ENCODE measurements at places on chromosomes 1 and 21.

DNA sequence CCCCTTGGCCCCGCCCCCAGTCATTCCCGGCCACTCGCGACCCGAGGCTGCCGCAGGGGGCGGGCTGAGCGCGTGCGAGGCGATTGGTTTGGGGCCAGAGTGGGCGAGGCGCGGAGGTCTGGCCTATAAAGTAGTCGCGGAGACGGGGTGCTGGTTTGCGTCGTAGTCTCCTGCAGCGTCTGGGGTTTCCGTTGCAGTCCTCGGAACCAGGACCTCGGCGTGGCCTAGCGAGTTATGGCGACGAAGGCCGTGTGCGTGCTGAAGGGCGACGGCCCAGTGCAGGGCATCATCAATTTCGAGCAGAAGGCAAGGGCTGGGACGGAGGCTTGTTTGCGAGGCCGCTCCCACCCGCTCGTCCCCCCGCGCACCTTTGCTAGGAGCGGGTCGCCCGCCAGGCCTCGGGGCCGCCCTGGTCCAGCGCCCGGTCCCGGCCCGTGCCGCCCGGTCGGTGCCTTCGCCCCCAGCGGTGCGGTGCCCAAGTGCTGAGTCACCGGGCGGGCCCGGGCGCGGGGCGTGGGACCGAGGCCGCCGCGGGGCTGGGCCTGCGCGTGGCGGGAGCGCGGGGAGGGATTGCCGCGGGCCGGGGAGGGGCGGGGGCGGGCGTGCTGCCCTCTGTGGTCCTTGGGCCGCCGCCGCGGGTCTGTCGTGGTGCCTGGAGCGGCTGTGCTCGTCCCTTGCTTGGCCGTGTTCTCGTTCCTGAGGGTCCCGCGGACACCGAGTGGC lies at the start of gene SOD1:
Gene SOD1, plus strand, starts transcription at position 158 of the 723 bp plus-strand sequence. Its CDS starts 77 bp downstream, at position 235.
- DNase-seq: peak; percentile 90

DNA sequence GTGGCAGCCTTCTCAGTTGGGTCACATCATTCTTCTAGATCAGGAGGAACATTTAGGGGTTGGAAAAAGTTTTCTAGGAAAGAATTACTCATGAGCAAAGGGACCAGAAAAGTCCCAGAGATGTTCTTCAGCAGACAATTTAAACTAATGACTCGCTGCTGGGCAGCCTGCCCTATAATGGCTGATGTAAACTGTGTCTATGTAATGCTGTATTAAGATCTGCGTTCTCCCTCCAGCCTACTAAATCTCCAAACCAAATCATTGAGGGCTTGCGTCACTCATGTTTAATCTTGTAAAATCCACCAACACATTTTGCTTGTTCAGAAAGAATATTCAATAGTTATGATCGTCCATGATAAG lies 92.1 kb downstream of the LRRC8C start:
- DNase-seq: no peak

- no peak for DNase-seq
Observed at GRCh38 chr1:26162220-26162709, 3.4 kb downstream of the FAM110D start.

DNA sequence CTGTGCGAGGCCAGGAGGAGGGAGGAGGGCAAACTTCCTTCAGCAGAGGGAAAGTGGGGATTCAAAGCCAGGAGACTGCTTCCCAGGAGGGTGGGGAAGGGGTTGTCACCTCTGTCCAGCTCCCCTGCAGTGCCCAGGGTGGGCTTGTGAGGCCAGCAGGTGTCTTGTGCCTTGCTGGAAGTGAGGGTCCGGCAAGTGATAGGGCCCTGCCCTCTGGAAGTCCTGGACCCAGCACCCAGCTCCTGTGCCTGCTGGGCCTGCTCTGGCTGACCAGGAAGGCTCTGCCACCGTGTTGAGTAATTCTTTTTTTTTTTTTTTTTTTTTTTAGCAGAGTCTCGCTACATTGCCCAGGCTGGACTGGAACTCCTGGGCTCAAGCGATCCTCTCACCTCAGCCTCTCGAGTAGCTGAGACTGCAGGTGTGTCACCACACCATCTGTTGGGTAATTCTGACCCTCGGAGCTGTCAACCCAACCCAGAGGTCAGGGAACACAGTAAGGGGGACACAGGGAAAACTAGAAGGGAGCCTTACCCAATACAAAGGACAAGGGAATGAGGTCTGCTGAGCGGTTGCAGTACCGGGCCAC lies 1.0 kb downstream of the BEST4 start:
- no peak for DNase-seq

DNA sequence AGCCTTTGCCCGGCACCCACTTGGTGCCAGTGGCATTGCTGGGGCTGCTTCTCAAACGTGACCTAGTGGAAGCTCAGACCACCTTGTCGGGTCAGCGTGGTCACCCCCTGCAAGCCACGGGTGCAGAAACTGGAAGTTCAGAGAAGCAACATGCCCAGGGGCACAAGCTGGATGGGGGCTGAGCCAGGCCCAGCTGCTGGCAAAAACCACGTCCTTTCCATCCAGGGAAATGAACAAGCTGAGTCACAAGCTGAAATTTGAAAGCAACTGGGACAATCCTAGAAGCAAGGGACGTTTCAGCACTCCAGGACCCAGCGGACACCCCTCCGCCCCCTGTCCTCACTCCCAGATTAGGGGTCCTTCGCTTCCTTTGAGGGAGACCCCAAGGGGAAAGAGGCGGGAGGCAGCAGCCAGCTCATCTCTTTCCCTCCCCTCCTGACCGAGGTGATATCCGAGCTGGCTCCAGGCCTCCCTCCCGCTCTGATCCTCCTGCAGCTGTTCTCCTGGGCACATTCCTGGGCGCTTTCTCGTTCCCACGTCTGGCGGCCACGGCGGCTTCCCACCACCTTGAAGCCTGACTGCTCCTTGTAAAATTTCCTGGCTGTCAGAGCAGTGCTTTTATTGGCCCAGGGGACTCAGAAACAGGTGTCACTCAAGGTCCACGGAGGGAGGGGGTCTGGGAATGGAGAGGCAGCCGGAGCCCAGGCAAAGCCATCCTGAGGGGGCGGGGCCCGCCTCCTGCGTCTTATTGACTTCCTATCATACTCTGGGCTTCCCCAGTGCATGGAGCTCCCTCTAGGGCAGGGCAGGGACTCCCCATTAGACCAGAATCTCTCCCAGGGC lies 62.8 kb downstream of the PAX7 start:
- DNase-seq: peak; percentile 70

DNA sequence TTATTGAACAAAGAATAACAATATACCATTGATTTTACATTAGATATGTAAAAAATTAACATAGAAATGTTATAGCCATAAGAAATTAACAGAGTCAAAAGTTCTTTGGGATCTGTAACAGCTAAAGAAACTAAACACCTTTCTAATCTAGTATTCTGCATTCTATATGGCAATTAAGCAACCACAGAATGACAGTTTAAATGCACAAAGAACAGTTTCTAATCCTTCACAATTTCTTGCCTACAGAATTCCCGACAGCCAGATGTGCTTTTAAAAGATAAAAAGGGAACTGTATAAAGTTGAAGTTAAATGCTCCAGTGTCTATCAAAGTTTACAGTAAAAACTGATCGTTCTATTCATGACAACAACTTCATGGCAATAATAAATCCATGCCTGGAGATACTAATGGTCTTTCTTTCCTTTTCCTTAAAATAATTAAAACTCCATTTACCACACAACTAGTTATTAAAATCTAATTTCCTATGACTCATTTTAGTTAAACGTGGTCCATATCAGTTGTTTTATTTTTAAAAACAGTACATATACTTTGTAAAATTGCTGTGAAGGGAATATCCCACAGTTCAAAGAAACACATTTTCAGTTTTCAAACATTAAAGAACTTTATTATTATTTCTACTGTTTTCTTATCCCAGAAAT lies 110.2 kb downstream of the EIF4G3 start:
- DNase-seq: no peak

DNA sequence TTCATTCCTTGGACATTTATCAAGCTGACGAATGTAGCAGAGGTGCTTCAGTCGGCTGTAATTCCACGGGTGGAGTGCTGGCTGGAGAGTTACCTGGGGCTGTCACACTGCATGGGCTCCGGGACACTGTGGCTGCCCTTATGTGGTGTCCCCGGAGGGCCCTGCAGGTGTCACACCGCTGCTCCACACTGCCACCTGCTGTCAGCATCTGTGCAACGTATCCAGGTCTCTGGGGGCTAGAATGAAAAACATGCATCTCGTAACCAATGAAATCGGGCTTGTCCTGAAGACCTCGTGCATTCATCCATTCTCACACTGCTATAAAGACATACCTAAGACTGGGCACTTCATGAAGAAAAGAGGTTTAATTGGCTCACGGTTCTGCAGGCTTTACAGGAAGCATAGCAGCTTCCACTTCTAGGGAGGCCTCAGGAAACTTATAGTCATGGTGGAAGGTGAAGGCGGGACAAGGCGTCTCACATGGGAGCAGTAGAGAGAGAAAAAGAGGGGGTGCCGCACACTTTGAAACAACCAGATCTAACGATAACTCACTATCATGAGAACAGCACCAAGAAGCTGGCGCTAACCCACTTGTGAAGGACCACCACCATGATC lies 46.7 kb upstream of the PCBP3 start:
- peak; percentile 73 for DNase-seq

DNA sequence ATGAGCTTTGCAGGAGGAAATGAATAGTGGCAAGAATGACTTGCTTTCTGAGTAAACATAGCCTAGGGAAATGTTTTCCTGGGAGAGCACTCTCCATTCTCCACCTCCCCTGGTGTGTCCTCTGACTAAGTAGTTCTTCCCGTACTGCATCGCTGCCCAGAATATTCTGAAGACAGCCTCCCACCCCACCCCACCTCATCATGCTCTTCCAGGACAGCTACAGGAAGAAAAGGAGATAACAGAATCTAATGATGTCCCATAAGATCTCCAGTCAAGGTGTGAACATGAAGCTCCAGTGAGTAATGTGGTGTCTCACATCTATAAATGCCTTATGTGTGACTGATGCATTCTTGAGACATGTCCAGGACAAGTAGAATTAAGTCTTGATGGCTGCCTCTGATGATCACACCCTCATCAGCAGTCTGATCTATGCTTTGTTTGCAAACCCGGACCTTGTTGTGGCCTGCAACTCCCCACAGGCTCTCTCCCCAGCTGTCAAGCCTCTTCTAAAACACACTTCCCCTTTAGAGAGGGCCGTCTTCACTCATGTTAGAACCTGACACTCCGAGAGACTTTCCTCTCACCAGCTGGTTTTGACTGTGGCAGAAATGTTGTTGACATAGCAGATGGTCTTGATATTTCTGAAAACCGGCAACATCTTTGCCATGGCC lies 183.0 kb downstream of the CYYR1 start:
- DNase-seq: no peak

DNA sequence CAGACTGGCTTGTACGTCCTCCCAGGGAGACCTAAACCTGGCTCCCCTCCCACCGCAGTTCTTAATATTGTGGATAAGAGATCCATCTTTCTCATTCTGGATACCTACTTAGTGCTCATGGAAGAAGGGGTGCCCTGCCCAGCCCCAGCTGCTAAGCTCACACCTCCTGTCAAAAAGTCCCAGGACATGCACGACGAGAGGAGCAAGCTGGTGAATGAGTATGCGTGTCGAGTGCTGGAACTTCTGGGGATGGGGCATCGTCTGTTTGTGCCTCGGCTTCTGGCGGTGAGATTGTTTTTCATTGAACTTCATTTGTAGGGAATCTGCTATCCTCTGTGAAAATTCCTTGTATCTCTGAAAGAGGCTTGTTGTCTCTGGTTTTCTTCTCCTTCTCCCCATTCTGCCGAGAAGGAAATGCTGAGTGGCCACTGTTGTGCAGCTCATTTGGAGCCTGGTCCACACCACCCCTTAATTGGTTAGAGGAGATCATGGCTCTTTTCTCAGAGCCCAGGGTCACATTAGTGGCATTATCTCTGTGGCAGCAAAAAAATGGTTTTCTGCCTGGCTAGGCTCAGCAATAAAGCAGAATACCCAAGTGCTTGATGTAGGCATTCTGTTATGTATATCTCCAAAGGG lies 199.4 kb upstream of the CACYBP start:
- DNase-seq: peak; percentile 5

DNA sequence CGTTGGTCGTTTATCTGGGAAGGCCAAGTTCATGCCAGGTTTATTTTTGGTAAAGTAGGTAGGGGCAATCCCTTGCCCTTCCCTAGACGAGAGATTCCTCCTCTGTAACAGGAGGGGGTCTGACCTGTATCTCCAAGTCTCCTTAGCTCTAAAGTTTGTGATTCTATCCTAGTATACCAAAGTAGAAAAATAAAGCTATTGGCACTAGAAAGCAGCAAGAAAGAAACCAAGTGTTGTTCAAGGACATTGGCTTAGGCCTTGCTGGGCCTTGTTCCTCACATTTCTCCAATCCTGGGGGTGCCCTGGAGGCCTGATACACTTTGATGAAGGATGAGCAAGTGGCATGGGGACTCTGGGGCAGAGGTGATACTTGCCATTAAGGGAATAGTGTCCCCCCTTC lies 814 bp downstream of the MTARC2 start:
- no peak for DNase-seq

GRCh38 chr1:117572546-117572945 lies 33.3 kb upstream of the TENT5C start:
- DNase-seq: no peak

DNA sequence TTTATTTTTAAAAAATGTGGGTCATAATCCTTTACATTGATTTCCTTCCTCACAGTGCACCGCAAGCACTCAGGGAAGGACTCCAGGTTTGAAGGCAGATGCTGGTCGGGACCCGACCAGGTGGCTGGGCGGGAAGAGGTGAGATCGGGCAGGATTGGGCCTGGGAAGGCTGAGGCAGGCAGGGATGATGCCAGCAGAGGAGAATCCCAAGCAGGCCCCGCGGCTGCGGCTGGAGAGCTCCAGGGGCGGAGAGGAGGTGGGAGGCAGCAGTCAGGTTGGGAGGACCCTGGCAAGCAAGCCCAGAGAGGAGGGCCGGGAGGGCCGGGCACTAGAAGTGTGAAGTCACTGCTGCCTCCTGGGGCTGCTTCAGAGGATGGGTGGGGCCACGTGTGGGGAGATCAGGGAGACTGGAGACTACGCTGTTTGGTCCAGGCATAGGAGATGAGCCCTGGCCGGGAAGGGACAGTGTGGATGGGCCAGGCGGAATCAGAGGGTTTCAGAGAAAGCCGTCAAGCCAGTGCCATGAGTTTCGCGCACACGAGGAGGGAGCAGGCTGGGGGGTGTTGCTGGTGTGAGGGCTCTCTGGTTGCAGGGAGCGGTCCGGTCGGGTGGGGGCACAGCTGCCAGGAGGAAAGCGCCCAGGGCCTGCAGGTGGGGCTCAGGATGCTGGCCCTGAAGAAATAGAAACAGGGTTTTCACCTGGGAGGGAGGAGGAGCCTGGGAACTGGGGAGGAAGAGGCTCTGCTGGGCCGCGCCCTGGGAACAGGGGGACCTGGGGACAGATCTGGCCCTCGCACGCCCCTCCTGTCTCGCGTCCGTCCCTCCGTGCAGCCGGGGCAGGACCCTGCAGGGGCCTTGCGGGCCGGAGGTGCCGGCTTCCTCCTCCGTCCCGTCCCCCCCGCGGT lies 888 bp upstream of the COL18A1 start:
- no peak for DNase-seq

Data from SK-N-DZ (cell line).